Fibroblast of skin of left quadriceps (primary cell): ENCODE measurements at places on chromosomes 5 and 9.
A peak's percentile ranks its signal among the peaks of the same experiment; 100 is the strongest.

DNA sequence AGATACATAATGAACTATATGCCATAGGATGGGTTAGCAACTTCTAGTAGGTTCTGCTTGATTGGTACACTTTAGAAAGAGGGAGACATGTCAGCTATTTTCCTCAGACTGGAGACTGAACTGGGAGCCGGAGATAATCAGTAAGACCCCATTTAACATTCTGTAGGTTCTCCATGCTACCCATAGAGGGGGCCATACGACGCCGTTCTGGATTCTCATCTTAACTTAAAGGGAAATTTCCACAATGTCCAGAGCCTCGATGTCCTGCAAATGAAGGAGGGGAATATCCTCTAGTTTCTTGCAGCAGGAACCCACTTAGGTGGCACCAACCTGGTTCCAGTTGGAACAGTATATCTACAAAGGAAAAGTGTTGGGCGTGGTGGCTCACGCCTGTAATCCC, 22.3 kb upstream of the NPM1 start:
- DNase-seq: no peak

- DNase-seq: no peak
Observed at GRCh38 chr9:93884808-93885207, 70.3 kb downstream of the BARX1 start.

GRCh38 chr5:19519448-19519847, 468.6 kb downstream of the CDH18 start:
- DNase-seq: no peak

DNA sequence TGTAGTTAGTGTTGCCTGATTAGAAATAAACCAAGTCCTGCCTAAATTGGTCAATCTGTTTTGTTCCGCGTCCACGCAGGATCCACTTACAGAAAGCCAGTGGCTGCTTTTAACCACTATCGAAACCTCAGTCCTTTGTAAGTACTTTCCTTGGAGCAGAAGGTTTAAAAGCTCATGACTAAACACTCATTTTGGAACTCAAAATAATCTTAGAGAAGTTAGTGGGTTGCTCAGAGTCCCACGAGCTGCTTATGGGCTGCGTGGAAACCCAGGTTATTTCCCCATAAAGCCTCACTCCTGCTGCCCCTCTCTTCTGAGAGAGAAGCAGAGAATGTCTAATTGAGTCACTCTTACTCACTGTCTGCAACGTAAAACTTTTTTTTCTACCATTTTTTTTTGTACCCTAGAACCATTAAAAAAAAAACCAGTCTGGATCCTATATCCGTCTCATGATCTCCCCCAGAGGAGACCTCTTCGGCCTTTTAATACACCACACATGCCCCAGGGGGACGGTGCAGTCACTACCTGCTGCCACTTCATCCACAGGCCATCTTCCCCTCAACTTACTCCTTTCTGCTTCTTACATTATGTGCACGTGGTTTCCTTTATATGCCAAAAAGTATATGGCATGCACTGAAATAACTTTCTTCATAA, 7.6 kb downstream of the BASP1 start:
- no peak for DNase-seq

DNA sequence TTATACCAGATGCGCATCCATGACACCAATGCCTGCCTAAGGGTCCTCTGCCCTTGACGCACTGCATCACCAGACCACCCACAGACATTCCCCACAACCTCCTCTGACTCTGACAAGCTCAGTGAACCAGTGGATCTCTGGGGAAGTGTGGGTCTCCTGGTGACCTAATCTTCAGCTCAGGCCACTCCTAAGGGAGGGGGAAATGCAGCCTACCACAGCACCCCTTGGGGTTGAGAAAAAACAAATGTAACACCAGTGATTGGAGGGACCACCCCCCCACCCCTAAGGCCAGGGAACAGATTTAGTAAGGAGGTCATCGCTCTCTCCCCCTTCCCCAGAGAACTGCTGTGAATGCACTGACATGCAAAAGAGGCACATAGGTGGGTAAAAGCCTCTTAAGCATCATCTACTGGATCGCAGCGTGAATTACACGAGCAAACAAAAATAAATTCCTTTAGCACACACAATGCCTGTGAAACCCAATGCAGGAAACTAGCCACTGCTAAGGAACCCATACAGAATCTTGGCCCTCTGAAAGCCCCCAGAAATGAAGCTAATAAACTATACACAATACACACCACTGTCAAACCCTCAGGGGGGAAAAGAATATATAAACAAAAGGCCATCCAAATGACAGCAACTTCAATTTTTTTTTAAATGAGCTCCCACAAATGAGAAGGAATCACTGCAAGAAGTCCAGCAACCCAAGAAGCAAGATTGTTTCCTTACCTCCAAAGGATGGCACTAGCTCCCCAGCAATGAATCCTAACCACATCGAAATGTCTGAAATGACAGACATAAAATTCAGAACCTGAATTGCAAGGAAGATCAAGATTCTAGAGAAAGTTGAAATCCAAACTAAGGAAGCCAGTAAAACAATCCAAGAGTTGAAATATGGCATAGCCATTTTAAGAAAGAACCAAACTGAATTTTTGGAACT, 513.7 kb upstream of the PTGER4 start:
- no peak for DNase-seq

DNA sequence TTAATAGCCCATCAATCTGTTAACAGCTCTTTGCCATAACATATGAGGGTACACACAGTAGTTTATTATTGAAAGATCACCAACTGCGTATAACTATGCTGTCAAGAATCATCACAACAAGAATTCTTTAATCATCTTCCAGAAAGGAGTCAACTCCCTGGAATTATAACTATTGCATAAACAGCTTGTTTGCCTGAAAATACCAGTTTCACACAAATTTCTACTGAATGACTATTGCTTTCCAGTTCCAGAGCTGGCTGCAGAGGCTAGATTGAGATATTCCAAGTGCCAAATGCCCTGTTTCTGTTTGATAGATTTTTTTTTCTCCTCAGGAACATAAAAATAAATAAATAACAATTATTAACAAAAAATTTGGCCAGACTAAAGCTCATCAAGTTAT, 444.7 kb downstream of the TLE1 start:
- DNase-seq: no peak

GRCh38 chr5:113686599-113686998, 173.1 kb downstream of the YTHDC2 start:
- DNase-seq: no peak

GRCh38 chr5:166909040-166909439, 1382.4 kb upstream of the WWC1 start:
- DNase-seq: peak; percentile 76

- no peak for DNase-seq
Observed at GRCh38 chr9:126519660-126520420, 93.9 kb upstream of the LMX1B start.

- no peak for DNase-seq
Observed at GRCh38 chr9:8096091-8096490, 296.5 kb upstream of the DMAC1 start.

DNA sequence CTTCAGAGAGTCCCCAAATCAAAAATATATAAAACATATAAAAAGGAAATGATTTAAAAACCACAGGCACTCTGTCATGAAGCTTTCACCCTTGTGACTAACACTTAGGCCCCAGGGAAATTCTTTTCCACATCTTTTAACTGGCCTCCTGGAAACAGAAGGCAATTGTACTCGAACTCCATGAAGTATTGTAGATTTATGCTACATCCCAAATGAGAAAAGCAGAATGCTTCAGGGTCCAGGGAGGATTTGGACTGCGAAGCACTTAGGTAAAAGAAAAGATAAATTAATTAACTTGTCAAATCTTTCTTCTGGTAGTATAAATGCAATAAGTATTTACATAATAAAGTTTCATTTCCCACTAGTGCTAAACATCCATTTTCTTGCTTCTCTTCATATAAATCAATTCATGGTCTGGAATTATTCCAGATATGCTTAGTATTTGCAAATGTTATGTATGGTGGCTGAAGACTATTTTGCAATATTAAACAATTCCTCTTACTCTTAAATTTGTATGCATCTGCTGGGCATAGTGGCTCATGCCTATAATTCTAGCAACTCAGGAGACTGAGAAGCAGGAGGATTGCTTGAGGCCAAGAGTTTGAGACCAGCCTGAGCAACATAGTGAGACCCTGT, 64.9 kb upstream of the ELL2 start:
- peak; percentile 91 for DNase-seq

GRCh38 chr5:76861612-76862011, 11.8 kb downstream of the S100Z start:
- DNase-seq: no peak

DNA sequence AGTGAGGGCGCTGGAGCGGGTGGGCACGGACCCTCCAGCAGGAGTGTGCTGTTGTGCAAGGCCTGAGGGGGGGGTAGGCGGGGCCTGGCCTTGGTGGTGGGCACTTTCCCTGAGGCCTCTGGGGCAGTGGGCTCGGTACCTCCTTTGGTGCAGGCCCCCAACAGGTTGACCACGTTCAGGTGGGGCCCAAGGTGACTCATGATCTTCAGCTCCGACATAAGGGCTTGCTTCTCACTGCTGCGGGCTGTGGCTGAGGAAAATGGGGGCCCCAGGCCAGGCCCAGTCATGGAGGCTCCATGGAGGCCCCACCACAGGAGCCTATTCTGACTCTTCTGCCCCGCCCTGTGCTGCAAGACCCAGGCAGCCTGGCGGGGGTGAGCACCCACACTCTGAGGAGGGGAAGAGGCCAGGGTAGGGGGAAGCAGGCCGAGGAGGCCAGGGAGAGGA, 31.5 kb downstream of the PDGFRB start:
- DNase-seq: no peak

GRCh38 chr5:103148213-103148612, 28.1 kb downstream of the PPIP5K2 start:
- no peak for DNase-seq

DNA sequence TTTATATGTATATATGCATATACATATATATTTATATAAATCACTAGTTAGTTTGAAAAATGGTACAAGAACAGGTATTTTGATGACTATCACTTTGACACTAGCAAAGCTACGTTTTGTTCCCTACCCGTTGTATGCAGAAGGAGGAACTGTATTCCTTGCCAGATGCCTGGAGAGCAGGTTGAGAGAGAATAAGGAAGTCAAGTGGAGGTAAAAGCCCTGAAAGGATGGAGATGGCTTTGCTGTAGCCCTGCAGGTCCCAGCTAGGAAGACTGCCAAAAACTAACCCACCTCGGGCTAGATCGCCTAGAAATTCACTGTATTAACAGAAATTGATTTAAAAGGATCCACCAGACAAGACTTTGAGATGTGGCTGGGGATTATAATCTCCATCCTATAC, 229.3 kb downstream of the RFX3 start:
- no peak for DNase-seq

GRCh38 chr9:77731930-77732329, 83.8 kb upstream of the GNA14 start:
- DNase-seq: no peak

GRCh38 chr5:71910741-71911140, 191.7 kb downstream of the CARTPT start:
- DNase-seq: no peak

GRCh38 chr9:86766912-86767311, 180.4 kb downstream of the GAS1 start:
- DNase-seq: peak; percentile 72

- DNase-seq: no peak
Observed at GRCh38 chr5:133235696-133236426, 184.0 kb downstream of the HSPA4 start.

DNA sequence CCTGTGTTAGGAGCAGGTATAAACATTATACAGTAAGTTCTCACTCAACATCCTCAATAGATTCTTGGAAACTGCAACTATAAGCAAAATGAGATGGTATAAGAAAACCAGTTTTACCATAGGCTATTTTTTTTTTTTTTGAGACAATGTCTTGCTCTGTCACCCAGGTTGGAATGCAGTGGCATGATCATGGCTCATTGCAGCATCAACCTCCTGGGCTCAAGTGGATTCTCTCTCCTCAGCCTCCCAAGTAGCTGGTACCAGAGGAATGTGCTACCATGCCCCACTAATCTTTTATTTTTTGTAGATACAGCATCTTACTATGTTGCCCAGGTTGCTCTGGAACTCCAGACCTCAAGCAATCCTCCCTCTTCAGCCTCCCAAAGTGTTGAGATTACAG, 50.1 kb upstream of the ADRB2 start:
- DNase-seq: no peak

- DNase-seq: no peak
Observed at GRCh38 chr9:131503626-131504465, 1.1 kb downstream of the POMT1 start.

- DNase-seq: no peak
Observed at GRCh38 chr5:141001844-141002604, 35.7 kb downstream of the PCDHAC2 start.

DNA sequence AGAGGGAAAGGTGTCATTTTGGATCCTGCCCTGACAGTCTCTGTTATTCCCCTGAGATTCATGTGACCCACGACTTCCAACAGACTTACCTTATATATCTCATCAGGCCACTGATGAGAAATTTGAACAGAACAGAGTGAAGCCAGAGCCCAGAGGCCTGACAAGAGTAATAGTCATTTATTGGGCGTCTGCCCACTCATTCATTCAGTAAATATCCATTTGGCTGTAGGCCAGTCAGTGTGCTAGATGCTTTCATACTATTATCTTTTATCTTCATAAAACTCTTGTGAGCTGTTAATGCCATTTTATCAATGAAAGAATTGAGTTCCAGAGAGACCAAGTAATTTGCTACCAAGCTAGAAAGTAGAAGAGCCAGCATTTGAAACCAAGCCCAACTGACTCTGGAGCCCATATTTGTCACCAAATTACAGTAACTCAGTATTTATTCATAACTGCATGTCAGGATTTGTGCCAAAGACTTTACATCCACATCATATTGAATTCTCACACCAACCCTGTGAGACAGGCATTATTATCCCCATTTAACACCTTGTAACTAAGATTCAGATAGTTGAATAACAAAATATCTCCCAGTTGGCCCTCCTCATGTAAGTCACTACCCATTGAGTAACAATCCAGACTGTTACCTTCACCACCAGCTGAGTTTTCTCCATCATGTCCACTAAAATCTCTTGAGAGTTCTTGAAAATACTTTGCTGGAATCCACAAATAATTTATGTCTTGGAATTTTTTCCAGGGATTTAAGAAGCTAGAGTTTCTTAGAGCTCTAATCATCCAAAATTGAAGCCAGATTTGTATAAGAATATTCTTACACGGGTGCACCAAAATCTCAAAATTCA, 2.5 kb downstream of the PTPDC1 start:
- peak; percentile 60 for DNase-seq

GRCh38 chr9:82665324-82665723, 397.6 kb downstream of the RASEF start:
- no peak for DNase-seq
